ENCODE measurements at places on chromosomes 3 and 15. TPM values are rescaled to one million over a fixed set of nuclear protein-coding genes. Genes with fewer than 3 reads are reported as not detected.

ABI3BP gene
- total RNA-seq: 7.3 TPM

- DNase-seq: no peak
These were observed 65.8 kb downstream of the SCN11A start for GRCh38 chr3:38985981-38986380.

DNA sequence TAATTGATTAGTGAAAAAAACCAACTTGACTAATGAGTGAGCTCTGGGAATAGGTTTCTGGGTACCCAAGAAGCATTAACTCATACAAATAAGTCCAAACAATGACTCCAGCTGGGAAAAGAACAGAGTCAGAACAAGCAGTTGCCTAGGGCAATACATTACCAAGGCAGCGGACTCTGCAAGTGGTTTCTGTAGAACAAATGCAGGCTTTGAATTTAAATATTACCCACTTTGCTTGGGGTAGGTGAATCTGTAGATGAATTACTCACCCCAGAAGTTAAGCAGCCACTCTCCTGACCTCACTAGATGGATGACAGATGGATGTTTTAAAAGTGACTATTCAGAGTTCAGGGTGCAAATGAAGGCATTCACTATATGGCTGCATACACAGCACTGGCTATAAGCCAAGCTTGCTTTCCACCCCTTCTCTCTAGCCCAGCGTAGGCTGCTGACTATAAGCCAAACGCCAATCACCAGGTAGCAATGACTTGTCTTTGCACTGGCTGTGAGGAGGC is 73.1 kb upstream of the BHLHE40 start:
- no peak for DNase-seq

GRCh38 chr3:18900994-18901393 is 247.3 kb upstream of the KCNH8 start:
- DNase-seq: no peak

GRCh38 chr15:93452537-93453211 is 363.7 kb upstream of the RGMA start:
- DNase-seq: no peak

DNA sequence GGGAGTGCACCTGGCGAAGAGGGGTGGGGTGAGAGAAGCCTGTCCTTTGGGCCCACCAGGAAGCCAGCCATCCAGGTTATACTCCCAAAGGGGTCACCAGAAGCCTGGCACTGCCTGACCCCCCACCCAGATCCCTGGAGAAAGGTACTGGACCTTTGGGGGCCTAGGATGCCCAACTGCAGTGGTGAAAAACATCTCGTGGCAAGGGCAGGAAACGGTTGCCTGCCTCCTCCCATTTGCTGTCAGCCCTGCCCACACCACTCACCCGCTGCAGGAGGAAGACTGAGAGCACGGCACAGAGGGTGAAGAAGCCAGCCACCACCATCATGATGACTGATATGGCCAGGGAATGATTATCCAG is 2.2 kb upstream of the ULK3 start:
- no peak for DNase-seq
